CD4-positive, alpha-beta memory T cell (primary cell): ENCODE measurements at places on chromosomes 6 and 20. TPM values are rescaled to one million over a fixed set of nuclear protein-coding genes. Genes with fewer than 3 reads are reported as not detected.

- DNase-seq = no peak
Measured at GRCh38 chr6:39892490-39893129, 41.7 kb downstream of the MOCS1 start.

DNA sequence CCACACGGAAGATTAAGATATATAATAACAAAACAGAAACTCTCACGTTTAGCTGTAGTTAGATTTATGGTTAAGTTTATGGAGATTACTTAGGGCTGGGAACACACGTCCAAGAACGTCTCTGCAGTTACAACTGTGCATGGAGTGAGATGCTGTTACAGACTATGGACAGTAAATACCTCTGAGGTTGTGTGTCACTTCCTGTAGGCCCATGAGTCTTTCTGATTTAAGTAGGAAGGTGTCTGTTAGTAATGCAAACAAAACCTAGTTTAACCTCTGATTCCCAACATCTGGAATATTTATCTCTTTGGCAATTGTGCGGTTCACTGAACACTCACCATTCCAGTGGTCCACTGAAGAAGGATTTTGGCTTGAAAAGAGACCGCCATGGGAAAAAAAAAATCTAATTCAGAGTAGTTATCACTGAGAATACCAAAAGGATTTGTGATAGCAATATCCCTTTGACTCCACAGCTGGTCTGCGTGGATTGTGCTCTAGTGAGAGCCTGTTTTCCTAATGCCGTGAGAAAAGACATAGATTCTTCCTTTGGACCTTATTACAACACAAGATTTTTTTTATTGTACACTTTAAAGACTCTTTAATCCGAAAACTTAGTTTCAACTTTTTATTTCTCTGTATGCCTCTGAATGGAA lies 478.2 kb upstream of the CITED2 start:
- DNase-seq = no peak

The CALHM6 gene
- polyA plus RNA-seq = 24.4 TPM

The COL21A1 gene
- polyA plus RNA-seq = not detected
